ENCODE measurements at places on chromosomes 5 and 9.
A peak's percentile ranks its signal among the peaks of the same experiment; 100 is the strongest.

- no peak for DNase-seq
Observed at GRCh38 chr9:105178076-105178475, 66.4 kb upstream of the SLC44A1 start.

- no peak for DNase-seq
Observed at GRCh38 chr5:51391175-51391574, 7.9 kb downstream of the ISL1 start.

- DNase-seq = no peak
Observed at GRCh38 chr5:53874409-53874808, 314.0 kb downstream of the NDUFS4 start.

- peak; percentile 31 for DNase-seq
Observed at GRCh38 chr5:88882276-88883038, 527 bp downstream of the MEF2C start.

DNA sequence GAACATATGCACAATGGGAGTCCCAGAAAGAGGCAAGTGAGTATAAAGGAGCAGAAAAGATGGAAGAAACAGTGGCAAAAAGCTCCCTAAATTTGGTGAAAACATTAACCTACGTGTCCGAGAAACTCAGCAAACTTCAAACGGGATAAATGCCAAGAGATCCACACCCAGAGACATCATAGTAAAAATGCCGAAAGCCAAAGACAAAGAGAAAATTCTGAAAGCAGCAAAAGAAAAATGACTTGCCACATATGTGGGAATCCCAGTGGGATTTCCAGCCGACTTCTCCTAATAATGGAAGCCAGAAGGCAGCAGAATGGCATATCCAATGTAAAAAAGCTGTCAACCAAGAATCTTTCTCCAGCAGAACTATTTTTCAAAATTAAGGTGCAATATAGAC is 101.2 kb downstream of the ADAMTS2 start:
- DNase-seq = no peak

- no peak for DNase-seq
Observed at GRCh38 chr9:77022783-77023440, 3.5 kb downstream of the FOXB2 start.
